ENCODE measurements at places on chromosomes 11 and 22.

DNA sequence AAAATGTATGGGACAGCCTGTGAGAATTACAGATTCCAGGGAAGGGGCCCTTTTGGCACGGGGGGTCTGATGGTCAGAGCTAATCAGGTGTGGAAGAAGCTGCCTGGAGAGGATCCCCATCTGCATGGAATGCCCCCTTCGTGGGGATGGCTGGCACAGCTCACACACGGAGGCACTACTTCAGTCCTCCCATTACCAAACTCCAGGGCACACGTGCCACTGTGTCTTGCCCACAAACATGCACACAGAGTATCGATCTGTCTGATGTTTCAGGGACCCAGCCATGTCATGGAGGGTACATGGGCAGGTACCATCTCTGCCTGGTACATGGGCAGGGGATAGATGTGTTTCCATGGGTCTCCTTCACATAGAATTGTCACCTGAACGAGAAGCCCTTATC, 14.7 kb downstream of the KCNQ1OT1 start:
- DNase-seq = peak; percentile 22

DNA sequence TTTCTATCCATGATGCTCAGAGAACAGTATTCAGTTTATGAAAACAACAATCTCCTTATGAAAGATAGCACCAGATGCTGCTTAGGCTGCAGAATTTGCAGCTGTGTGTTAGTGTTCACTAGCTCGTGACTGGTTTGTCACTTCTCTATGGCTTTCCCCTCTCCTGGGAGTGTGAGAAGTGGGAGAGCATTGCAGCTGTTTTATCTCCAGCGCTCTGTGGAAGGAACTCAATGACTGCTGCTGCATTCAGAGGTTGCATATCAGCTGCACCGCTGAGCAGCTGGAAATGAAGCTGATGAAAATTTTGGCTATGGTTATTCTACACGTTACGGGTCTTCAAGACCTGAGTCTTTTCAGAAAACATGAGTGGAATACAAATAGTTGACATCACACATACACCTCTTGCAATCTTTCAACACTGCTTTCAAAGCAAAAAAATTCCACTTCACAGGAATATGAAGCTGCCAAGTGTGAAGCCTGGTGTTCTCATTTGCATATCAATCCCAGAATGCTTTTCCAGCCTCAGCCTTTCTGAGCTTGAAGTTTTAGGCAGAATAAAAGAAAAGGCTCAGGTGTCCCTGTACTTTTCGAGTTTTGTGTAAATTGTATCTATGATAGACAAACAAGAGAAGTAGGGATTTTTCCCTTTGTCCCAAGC, 149.3 kb upstream of the DDI1 start:
- DNase-seq = no peak

- DNase-seq = no peak
Measured at GRCh38 chr11:88152381-88152780, 22.9 kb downstream of the RAB38 start.

DNA sequence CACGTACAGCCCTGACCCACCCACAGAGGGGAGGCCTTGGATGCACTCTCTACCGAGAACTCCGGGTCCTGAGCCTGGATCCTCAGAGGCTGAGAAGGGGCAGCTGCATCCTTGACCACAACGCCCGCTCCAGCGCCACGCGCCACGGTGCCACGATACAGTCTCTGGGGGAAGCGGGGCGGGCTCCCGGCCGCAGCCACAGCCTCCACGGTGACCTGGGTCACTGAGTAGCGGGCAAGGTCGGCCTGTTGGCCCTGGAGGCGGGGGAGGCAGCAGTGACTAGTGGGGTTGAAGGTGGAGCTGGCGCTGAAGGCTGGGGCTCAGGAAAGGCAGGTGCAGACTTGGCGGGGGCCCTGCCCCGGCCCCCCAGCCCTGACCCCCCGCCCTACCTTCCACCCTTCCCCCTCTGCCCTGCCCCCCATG, 3.9 kb upstream of the IRF7 start:
- DNase-seq = no peak

DNA sequence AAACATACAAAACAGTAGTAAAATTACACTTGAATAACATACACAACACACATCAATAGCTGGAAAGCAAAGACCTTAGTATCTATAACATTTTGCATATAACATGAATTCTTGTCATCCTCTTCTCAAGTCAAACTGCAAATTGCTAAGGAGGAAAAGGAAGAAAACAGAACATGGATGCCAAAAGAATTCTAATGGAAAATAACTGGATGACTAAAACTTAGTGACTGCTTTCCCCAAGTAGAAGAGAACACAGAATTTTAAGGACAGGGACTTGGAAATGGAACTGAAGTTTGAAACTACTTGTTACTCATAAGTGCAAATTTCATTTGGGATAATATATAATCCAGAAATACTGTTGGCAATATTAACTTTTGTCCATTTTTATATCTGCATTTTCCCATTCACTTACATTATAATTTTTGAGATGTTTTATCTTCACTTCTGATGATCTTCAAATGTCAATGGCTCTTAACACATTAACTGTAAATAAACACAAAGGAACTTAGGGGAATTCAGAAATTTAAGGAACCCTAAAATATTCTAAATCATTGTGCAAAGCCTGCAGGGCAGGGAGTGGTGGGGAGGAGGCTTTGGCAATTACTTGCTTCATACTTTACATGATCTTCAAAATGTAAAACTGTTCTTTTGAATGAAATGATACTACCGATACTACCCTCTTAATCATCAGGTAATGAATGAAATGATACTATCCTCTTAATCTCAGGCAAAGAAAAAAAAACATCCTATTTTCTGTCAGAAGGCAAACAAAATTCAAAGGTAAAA, 9.9 kb downstream of the MTMR2 start:
- no peak for DNase-seq

DNA sequence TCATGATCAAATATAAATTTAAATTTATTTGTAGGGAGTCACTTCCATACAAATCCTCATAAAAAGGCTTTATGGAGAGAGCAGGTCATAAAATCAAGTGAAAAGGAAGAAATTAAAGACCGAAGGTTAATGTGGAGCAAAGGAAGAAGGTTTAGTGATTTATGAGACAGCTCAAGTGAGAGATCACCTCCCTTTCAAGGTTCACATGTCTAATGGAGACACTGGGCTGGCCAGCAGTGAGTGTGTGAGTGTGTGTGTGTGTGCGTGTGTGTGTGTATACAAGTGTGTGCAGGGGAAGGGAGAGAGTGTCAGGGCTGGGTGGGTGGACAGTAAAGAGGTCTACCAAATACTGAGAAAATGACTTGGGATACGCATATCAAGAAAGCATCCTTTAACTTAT, 251.2 kb downstream of the FAT3 start:
- DNase-seq = no peak

- DNase-seq = no peak
Measured at GRCh38 chr11:31805629-31806185, 5.4 kb downstream of the PAX6 start.

GRCh38 chr11:14454861-14455632, 44.6 kb downstream of the COPB1 start:
- DNase-seq = no peak

- DNase-seq = peak; percentile 71
Measured at GRCh38 chr11:20131788-20132666, 28.2 kb downstream of the DBX1 start.

DNA sequence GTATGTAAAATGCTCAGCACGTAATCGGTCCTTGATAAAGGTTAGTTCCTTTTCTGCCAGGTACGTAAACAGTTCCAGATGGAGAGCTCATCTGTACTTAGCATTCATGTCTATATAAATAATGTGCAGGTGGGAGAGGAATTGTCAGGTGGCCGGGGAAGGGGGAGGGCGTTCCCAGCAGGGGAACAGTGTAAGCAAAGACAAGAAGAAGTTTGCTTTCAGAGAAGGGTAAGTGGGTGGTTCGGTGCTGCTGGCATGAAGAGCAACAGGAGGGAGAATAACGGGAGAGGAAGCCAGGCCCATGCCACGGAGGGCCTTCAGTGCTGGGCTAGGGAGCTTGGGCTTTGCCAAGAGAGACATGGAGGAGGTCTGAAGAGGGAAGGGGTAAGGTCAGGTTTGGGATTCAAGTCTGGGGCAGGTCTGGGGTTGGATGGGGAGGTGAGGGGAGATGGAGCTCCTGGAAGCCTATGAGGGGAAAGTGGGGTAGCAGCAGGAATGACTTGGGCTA, 11.4 kb upstream of the WNT11 start:
- no peak for DNase-seq

GRCh38 chr11:469684-470560, 19.8 kb downstream of the PTDSS2 start:
- peak; percentile 79 for DNase-seq

- no peak for DNase-seq
Measured at GRCh38 chr11:4605057-4605456, 3.0 kb downstream of the TRIM68 start.

GRCh38 chr22:48703265-48703941, 1124.3 kb downstream of the BRD1 start:
- peak; percentile 71 for DNase-seq

DNA sequence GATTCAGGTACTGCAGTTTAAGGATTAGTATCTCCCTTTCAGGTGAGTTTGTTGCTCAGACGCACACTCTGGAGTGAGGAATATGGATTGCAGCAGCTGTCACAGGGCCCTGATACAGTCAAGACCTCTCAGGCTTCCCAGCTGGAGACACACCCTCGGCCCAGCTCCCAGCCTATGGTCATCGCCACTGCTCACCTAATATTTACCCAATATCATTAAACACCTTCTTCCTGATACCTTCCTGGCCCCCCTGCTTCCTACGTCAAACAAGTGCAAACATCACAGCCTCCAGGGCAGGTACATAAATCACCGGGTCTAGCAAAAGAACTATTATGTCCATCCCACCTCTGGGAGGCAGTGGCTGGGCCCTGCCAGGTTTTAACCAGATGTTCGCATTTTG, 213.3 kb downstream of the MN1 start:
- DNase-seq = no peak

- DNase-seq = no peak
Measured at GRCh38 chr22:22030493-22031182, 48.1 kb upstream of the TOP3B start.

DNA sequence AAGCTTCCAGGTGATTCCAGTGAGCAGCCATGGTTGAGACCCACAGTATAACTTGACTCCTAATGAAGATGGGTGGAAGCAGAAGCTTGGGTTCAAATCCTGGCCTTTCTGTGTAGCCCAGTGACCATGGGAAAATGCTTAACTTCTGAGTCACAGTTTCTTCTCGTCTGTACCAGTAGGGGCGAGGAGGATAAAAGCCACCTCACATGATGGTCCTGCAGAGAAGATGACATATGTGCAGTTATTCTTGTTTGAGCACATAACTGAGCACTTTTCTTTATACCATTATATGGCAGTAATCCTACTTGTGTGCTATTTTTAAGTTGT, 4.9 kb downstream of the TMEM109 start:
- no peak for DNase-seq

GRCh38 chr11:10797531-10797930, 11.2 kb downstream of the EIF4G2 start:
- no peak for DNase-seq

DNA sequence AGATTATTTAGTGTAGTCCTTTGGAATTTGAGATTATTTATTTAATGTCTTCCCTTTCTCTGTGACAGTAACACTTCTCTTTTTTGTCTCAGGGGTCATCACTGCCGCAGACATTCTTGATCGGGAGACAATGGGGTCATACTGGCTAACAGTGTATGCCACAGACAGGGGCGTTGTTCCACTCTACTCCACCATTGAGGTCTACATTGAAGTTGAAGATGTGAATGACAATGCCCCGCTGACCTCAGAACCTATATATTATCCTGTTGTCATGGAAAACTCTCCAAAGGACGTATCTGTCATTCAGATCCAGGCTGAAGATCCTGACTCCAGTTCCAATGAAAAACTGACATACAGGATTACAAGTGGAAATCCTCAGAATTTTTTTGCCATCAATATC, 299.9 kb downstream of the FAT3 start:
- DNase-seq = no peak

DNA sequence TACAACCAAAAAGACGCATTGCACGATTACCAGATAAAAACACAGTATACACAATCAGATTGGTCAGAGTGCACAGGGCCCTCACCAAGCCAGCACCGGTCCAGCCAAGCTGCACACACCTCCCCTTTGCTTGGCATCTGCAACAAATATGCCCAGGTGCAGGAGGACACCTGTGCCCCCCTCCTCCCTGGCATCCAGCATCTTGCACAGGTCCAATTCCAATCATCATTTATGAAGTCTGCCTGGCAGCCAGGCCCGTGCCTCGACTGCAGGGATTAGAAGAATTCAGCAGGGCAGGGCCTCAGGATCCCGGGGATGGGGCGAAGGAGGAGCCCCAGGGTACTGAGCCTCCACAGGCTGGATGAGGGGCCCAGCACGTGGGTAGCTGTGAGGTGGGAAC, 302.1 kb downstream of the CTTN start:
- DNase-seq = peak; percentile 59

- DNase-seq = no peak
Measured at GRCh38 chr11:72657411-72658100, 16.7 kb downstream of the PDE2A start.

- DNase-seq = no peak
Measured at GRCh38 chr11:119450590-119451326, 27.8 kb upstream of the THY1 start.

- no peak for DNase-seq
Measured at GRCh38 chr11:45993531-45994001, 71.1 kb downstream of the LARGE2 start.

DNA sequence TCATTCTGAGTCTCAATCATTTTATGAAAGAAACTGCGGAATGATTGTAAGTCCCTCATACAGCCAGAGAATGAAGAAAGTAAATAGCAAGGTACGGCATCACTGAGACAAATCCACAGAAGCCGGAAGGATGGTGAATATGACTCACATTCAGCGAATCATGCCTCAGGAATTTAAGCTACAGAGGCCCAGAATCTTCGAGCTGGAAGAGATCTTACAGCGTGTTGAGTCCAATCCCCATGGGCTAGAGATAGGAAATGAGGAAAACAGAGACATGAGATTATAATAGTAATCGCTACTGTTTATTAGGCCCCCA, 173.2 kb downstream of the KIF18A start:
- no peak for DNase-seq

DNA sequence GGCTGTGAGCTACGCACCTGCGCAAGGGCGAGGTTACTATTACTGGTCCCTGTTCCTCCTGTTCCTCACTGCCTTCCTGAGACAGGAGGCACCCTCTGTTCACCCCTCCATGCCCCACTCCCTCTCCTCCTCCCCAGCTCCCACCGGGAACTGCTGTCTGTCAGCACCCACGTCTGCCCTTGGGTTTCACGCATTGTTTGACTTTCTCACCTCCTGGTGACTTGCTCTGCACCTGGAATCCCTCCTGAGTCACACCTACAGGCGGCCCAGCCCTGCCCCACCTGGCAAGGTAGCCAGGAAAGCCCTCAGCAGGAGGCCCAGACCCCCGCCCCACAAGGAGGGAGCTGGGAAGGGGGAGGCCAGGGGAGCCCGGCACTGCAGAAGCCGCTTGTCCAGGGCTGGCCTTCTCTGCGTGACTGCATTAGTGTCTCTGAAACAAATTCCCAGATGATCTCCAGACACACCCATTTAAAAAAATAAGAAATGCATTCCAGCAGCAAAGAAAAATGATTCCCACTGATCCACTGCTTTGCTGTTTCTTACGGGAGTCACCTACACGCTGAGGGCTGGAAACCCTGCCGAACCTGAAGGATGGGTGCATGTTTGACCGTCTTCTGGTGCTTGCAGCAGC, 86.4 kb downstream of the CELSR1 start:
- no peak for DNase-seq

- no peak for DNase-seq
Measured at GRCh38 chr22:42857845-42858481, 890 bp upstream of the ARFGAP3 start.

GRCh38 chr22:21712751-21713427, 22.7 kb downstream of the YPEL1 start:
- no peak for DNase-seq
